ENCODE measurements at places on chromosomes 1 and 21. TPM values are rescaled to one million over a fixed set of nuclear protein-coding genes. Genes with fewer than 3 reads are reported as not detected.

GRCh38 chr1:83912876-83913275 lies 86.1 kb downstream of the TTLL7 start:
- DNase-seq, result no peak

DNA sequence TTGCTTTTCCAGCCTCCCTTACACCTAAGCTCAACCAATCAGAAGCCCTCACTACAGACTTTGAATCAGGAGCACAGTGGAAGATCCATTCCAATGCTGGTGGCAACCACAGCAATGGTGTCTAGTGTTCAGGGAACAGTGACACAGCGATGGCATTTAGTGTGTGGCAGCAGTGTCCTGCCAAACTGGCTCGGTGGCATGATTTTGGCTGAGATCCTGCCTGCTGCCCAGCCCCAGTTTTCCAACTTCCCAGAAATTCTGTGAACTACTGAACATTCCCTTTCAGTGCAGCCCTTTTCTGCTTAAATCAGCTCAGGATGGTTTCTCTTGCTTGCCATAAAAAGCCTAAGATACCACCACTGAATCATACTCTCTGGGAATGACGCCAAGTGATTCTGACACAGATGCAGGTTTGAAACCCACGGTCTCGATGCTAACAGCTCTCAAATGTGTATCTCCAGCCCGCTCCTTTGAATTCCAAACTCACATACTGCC lies 8.8 kb downstream of the ASAP3 start:
- DNase-seq, result no peak

Gene ASCL5
- not detected for polyA plus RNA-seq

Gene ACKR1
- 0.04 TPM for polyA plus RNA-seq

DNA sequence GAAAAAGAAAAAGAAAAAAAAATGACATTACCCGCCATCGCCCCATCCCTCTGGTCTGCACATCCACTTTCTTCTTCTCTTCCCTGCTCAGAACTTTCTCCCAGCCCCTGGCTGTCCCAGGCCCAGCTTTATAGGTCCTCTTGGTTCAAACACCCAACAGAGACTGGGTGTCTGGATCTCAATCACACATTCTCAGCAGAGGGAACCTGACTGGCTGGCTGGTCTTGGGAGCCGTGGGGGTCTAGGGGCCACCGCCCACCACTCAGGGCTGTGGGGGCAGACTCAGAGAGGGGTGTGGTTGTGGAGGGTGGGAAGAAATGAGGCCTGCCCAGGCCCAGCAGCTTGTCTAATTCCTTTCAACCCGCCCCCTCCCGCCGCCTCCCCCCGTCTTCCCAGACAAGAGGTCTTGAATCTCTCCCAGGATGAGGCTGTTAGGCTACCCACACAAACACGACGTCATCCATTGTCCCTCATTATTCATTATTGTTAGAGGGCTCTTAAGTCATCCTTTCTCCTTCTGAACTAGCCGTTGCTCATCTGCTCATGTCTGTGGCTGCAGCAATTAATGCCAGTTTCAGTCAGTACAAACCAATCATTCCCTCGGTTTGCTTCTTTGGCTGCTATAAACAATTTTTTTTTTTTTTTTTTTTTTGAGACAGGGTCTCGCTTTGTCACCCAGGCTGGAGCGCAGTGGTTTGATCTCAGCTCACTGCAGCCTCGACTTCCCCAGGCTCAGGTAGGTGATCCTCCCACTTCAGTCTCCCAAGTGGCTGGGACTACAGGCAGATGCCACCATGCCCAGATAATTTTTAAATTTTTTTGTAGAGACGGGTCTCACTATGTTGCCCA lies 40.6 kb upstream of the CLIC4 start:
- no peak for DNase-seq

Gene SPRR1A
- polyA plus RNA-seq, result not detected

GRCh38 chr1:155073377-155074242 lies 5.0 kb upstream of the EFNA3 start:
- DNase-seq, result no peak

GRCh38 chr1:185404291-185404690 lies 87.2 kb upstream of the IVNS1ABP start:
- DNase-seq, result no peak

Gene SPAG17
- polyA plus RNA-seq, result not detected

Gene OR6N1
- not detected for polyA plus RNA-seq

GRCh38 chr21:42343963-42344510 lies 6.8 kb downstream of the TFF2 start:
- DNase-seq, result no peak

Gene NTRK1
- polyA plus RNA-seq, result not detected

Gene CFHR3
- not detected for polyA plus RNA-seq

- DNase-seq, result no peak
These were observed 109.6 kb downstream of the VPS13D start for GRCh38 chr1:12339396-12339795.

DNA sequence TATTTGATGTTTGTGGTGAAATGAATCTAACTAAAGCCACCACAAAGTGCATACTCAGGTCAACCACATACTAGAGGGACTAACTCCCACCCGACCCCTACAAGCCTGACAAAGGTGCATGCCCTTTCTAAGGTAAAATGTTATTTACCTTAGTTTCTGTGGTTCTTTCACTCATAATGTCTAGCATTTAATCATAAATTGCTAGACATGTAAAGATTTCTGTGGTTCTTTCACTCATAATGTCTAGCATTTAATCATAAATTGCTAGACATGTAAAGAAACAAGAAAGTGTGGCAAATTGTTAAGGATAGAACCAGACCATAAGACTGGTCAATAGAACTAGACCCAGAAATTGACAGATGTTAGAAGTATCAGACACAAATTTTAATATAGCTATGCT lies 193.0 kb upstream of the PBX1 start:
- no peak for DNase-seq

DNA sequence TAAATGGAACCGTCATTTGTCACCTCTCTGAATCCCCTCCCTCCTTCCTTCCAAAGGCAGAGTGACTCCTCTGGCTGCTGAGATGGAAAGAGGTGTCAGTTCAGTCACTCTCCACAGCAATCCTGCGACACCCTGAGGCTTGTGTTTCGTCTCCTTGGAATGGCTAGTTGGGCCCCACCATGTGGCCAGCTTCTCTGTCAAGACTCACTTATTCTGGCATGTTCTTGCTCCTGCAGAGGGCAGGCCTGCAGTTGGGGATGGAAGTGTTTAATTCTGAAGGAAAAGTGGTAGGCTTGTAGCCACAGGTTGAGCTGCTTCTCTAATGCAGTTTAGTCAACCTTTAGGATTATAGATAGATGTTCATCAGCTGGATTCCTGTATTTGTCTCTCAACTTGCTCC lies 149.6 kb downstream of the LMO4 start:
- DNase-seq, result no peak

GRCh38 chr1:16717336-16718098 lies 22.8 kb upstream of the RNU1-4 start:
- DNase-seq, result no peak

Gene LAMB3
- polyA plus RNA-seq, result 0.33 TPM

- no peak for DNase-seq
These were observed 73.8 kb upstream of the DUSP10 start for GRCh38 chr1:221815660-221816059.

Gene LTN1
- polyA plus RNA-seq, result 6.6 TPM

GRCh38 chr1:168161459-168161858 lies 17.3 kb upstream of the TIPRL start:
- no peak for DNase-seq

GRCh38 chr1:223177681-223178080 lies 34.6 kb upstream of the TLR5 start:
- no peak for DNase-seq

Data from B cell (primary cell).